ENCODE measurements at places on chromosomes 16 and 17.

- DNase-seq = no peak
Measured at GRCh38 chr16:60979119-60979518, 1057.1 kb downstream of the CDH8 start.

DNA sequence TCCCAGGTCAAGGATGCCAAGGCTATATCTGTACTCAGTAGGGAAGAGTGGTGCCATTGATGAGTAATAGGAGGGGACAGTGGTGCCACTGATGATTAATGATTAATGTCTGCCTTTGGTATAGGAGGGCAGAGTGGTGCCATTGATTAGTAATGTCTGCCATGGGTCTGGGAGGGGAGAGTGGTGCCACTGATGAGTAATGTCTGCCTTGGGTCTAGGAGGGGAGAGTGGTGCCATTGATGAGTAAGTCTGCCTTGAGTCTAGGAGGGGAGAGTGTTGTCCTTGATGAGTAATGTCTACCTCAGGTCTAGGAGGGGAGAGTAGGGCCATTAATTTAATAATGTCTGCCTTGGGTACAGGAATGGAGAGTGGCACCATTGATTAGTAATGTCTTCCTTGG lies 507.8 kb upstream of the EEF2KMT start:
- no peak for DNase-seq

DNA sequence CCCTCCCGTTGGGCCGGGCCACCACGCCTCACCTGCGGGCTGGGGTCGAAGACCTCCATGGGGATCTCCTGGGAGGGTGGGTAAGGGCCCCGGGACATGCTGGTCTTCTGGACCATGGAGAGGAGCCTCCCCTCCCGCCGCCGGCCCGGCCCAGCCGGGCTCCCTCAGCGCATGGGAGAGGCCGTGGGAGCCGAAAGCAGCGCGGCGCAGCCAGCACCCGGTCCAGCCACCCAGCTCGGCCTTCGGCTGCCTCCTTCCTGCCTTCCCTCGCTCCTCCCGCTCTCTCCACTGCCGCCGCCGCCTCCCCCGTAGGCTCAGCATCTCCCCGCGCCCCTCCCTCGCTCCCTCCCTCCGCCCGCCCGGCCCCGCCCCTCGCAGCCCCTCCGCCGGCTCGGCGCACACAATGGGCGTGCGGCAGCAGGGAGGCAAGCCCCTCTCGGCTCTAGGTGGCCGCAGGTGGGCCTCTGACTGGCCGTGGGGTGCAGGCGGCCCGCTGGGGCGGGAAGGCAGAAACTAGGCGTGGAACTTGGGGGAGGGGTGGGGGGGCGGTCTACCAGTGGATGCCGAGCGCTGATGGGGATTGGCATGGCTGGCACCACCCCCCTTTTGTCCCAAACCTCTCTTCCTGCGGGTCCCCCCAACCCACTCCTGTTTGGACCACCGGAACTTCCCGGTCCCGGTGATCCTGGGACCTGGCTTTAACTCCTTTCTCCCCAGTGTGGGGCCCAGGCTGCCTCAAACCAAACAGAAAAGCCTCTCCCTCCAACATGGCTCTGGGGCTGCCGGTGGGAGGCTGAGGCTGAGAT lies at the start of gene CACNB1:
Gene CACNB1 (minus strand): TSS at position 290 of the 806 bp plus-strand sequence. CDS start 174 bp downstream, at position 116.
- peak; percentile 72 for DNase-seq

- peak; percentile 86 for DNase-seq
Measured at GRCh38 chr17:45171338-45172231, 9.9 kb downstream of the HEXIM2 start.

DNA sequence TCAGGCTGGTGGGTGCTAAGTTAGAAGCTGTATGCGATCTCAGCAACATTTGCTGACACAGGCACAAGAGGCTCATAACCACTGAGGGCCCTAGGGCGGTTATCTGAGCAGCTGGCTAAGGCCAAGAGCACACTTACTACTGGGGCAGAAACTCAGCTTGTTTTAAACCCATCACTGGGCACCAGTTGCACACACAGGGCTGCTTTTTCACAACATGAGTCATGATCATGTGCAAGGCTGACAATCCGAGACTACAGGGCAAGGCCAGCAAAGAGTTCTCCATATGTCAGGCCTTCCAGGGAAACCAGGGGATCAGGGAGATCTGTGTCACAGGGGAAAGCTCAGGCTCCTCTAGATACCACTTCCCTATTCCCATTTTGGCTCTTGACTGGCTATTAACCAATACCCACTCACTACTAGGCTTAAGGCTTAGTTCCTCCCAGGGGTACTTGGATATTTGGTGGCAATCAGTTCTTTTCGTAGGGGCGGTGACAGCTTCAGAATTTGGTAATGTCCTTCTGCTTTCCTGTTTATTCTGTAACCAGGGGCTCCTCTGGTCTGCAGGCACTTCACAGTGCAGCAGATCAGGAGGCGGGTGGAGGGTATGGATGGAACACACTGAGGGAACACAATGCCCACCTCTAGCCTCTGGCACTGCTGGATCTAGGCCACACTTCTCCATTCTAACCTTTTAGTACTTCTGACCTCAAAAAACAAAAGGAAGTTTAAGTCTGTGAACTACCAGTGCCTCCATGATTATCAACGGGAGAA lies 44.9 kb upstream of the ERN1 start:
- DNase-seq = peak; percentile 48

DNA sequence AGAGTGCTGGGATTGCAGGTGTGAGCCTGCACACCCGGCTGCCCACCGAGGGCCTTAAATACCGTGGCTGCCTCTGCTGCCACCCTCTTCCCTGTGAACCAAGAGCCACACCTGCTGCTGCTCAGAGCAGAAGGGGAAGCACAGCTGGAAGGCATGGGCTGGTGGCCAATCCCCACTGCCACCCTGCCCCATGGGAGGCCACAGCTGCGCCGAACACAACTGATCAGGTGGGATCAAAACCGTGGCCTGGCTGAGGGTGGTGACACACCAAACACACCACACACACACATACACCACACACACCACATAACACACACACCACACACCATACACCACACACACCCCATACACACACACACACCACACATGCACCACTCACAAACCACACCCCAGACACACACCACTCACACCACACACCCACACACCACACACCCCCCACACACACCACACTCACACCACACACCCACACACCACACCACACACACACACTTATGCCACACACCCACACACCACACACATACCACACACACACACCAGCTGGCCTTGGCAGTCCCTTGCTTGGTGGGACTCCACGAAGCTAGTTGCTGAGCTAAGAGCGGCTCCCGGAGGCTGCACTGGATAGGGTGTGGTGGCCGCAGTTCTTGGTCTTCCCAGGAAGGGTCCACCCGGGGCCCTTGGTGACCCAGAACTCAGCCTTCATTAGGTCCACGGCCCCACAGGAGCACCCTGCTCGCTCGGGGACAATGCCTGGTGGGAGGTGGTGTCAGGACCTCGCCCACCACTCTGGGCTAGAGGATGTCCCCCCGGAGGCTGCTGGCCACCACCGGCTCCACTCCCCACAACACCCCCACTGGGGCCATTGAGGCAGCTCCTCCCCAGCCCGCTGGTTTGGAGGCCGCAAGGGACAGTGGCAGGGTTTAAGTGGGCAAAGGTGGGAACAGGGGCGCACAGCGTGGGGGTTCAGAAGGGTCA lies 14.9 kb downstream of the CEP131 start:
- DNase-seq = no peak

GRCh38 chr16:15604460-15605440 lies 38.2 kb downstream of the MARF1 start:
- no peak for DNase-seq

Measured in epithelial cell of esophagus (primary cell).